CD4-positive, alpha-beta T cell treated with Interleukin-4 for 4 hours (primary cell): ENCODE measurements at places on chromosomes 2 and 18.

DNA sequence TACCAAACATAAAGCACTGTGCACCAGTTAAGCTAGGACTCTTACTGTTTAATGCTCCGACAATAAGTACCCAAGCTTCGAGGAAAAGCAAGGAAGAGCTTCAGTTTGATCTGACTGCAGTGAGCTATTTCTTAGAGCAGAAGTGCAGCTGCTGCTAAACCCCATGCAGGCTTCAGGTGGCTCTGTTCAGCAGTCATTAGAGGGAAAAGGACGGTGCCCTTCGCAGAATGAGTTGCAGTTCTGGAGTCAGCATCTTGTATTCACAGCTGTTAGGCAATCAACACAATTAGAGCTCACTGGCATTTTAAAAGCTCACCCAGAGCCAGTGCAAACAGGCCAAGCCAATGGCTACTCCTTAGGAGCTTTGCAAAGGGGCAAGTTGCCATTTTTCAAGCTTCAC is 1.5 kb upstream of the CERKL start:
- DNase-seq: no peak

- DNase-seq: no peak
Observed at GRCh38 chr2:237307474-237307873, 106.5 kb downstream of the COL6A3 start.

- no peak for DNase-seq
Observed at GRCh38 chr2:112994648-112995047, 10.6 kb upstream of the IL36A start.

DNA sequence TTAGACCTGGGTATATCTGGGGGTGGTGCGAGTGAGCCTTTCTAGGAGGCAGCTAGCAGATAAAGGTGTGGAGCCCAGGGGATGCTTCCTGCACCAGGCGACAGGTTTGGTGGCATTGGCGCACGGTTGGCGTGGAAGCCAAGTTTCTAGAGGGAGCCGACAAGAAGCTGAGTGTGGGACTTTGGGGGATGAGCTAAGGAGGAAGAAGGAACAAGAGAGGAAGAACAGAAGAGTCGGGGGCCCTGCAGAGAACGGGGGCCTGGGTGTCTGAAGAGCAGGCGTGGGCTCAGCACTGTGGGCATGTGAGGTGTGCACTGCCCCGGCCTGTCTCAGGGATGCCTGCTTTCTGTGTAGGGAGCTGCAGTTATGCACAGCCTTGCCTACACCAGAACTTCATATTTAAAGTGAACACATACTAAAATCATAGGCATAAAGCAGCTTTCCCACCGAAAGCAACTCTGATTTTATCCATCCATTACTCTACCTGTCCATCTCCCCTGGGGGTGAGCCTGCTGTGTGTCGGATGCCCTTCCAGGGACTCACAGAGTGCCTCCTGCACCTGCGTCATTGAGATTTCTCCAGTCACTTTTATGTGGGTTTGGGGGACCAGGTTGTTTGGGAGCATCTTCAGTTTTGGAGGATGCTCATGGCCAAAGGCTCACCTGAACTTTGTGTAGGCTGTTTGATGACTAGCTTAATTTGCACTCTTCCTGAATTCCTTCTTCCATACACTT is 149.7 kb downstream of the LDLRAD4 start:
- no peak for DNase-seq

DNA sequence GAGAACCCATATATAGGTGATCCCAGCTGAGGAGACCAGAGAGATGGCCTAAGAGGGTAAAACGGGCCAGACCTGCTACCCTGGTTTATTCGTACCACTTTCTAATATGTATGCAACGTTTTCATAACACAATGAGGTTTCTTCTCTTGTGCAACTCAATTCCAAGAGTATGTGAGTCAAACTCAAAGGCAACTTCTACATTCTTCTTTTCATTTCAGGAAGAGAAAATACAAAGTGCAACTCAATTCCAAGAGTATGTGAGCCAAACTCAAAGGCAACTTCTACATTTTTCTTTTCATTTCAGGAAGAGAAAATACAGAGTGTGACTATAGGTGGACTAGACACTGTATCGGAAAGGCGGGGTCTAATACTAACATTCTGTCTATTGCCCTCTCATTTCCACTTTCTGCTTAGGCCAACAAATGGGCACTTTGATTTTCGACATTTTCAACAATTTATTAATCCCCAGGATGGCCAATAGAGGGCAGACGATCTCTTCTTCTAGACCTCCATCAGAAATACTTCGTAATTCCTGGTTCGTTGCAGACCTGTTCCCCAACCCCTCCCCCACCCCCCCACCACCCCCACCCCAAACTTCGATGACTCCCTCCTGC is 3.7 kb upstream of the CRIM1 start:
- peak; percentile 58 for DNase-seq

DNA sequence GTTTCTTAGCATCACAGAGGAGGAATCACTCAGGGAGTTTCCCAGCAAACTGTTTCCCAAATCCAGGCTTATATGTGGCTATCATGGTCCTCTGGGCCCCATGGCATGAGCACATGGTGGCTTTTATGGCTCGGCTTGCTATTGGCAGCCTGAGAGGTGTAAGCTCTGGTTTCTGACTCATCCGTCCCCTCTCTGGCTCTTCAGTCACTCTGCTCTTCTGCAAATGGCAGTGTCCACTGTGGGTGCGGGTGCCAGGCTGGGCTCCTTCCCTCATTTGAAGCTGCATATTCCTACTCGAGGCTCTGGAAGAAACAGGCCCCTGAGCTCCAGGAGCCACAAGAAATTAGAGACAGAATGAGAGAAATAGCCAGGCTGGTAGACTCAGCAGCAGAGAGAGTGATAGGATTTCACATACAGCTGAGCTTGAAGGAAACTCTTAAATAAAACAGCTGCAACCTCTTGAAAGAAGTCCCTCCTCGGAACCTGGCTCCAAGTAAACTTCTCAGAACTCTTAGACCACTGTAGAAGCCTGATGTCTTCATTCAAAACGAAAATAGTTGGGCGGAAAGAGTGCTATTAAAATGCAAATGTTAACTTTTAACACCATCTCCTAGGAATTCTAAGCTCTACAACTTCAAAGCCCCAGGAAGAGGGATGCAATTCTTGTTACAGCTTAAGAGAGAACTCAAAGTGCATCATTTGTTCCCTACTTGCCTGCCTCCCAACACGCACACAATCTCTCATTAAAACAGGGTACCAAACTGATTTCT is 212.6 kb upstream of the SP5 start:
- no peak for DNase-seq

GRCh38 chr2:157900203-157900602 is 24.1 kb upstream of the ACVR1 start:
- DNase-seq: peak; percentile 36

DNA sequence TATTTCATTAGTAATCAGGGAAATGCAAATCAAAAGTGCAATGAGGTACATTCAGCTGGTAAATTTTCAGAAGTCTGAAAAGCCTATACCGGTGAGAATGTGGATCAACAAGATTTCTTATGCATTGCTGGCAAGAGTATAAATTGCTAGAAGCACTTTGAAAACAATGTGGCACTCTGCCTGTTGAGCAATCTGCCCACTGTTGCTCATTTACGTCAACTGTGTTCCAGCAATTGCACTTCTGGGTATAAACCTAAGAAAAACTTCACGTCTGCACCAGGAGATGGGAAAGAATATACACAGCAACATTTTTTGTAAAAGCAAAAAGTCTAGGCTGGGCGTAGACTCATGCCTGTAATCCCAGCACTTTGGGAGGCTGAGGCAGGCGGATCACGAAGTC is 40.8 kb downstream of the MTERF4 start:
- DNase-seq: no peak

GRCh38 chr2:3126911-3127621 is 250.6 kb downstream of the EIPR1 start:
- no peak for DNase-seq

DNA sequence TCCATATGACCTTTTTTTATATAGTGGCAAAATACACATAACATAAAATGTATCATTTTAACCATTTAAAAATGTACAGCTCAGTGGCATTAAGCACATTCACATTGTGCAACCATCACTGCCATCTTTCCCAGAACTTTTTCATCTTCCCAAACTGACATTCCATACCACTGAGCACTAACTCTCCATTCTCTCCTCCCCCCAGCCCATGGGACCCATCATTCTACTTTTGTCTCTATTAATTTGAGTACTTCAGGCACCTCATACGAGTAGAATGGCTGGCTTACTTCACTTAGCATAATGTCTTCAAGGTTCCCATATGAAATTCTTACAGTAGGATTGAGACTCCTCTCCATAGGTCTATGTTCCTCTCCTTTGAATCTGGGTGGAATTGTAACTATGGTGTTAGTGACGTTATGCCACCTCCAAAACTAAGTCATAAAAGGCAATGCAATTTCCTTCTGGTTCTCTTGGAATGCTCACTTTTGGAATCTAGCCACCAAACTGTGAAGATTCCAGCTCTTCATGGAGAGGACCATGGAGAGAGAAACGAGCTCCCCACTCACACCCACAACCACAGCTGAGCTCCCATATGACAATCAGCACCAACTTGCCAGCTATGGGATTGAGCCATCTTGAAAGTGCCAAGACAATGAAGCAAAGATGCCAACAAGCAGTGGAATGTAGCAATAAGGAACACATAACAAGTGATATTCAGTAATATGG is 9.8 kb upstream of the DNAJC27 start:
- DNase-seq: no peak

GRCh38 chr2:105114551-105114950 is 76.7 kb downstream of the MRPS9 start:
- peak; percentile 46 for DNase-seq

GRCh38 chr18:79275992-79276391 is 119.7 kb upstream of the NFATC1 start:
- peak; percentile 11 for DNase-seq

GRCh38 chr18:12062974-12063373 is 30.7 kb upstream of the ANKRD62 start:
- DNase-seq: no peak

GRCh38 chr2:32064713-32065112 is 1.4 kb downstream of the SPAST start:
- DNase-seq: no peak

GRCh38 chr2:226733189-226733858 is 66.3 kb downstream of the IRS1 start:
- DNase-seq: no peak

- DNase-seq: no peak
Observed at GRCh38 chr2:23918837-23919489, 8.0 kb downstream of the ATAD2B start.

DNA sequence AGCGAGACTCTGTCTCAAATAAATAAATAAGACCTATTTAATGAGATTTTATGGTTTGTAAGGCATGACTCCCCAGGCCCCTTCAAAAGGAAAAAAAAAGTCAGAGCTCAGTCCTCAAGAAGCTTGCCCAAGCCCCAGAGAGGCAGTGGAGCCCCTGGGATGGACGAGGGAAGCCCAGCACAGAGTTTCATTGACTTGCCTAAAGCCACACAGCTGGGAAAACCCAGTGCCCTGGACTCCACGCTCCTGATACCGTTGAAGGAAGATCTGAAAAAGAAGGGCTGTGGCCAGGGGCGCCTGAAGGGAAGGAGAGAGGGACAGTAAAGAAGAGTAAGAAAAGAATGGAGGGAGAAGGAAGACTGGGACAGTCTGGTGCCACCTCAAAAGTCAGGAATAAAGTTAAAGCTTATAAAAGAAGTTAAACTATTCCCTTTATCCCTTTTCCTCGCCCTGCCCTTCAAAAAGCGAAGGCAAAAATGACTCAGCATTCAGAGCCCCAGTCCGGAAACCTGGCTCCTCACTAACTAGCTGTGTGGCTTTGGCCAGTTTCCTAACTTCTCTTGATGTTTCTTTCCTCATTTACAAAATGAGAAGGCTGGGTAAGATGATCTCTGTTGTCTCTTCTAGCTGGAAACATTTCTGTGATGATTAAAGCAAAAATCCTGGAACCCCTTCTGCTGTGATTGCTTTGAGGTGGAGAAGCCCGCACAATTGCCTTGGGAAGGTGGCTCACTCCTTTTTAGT is 46.7 kb downstream of the LYPD1 start:
- DNase-seq: no peak

- DNase-seq: no peak
Observed at GRCh38 chr2:197675711-197676188, 363 bp upstream of the RFTN2 start.

DNA sequence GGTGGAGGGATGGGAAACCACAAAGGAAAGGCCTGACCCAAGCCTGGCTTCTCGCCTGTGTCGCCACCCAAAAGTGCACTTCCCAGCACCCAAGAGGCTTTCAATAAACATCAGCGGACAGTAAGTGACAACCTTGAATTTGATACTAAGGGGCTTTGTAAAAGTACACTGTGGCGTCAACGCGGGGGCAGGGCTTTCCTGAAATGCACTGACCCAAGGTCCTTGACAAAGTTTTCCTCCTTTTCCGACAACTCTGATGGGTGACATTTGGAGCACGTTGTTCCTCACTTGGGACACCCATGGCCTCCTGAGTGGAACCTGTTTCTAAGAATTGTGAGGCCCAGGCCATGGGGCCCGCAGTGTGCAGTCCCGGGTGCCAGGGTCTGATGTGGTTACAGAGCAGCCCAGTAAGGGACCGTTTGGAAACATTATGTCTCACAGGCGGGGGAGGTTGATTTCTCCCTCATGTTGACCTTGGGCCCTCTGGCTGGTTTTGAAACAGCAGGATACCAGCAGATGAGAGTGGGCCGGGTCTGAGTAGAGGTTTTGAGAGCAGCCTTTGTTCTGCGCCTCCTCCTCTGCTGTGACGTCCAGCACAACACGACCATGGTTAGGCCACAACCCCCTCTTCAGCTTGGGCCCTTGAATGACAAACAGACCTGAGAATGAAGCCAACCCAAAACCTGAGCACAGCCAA is 2.8 kb upstream of the ZBTB14 start:
- no peak for DNase-seq

- DNase-seq: no peak
Observed at GRCh38 chr2:25105336-25106085, 62.9 kb downstream of the POMC start.

DNA sequence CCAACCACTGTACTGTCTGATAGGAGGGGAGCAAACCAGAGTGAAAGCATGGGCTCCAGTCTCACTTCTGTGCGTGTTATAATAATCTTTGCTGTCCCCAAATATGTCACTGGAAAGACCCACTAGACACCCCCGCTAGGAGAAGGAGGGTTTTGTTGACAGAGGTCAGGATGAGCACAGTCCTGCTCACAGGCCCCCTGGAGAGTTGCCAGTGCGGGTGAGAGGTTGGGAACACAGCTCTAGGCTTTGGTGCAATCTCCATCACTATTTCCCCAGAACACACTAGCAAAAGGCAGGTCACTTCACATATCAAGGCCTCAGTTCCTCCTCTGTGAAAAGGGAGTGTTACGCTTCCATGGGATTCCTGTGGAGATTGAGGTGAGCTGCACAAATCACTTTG is 9.7 kb downstream of the XDH start:
- DNase-seq: no peak

DNA sequence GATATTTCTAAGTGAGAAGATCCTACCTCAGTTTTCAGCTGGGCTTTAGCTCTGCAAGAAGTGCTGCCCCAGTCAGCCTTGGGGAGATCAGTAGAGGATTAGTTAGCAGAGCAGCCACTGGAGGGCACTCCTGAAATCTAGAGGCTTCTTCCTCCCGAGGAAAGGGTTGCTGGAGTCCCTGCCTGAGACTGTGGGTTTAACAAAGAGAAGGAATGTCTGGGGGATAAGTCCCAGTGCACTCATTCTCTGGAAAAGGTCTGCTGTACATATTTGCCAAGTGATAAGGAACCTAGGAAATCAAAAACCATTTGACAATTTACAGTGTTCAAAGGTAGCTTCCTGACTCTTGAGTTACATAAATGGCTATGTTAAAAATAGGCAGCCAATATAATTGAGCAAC is 207.2 kb downstream of the SLC8A1 start:
- no peak for DNase-seq
